Stimulated activated CD8-positive, alpha-beta memory T cell treated with anti-CD3 and anti-CD28 coated beads, Interleukin-15, amount 100 ng/mL, for 1 hour (primary cell): ENCODE measurements at places on chromosomes 7 and 10.

GRCh38 chr7:22255834-22256233 is 101.1 kb downstream of the RAPGEF5 start:
- no peak for DNase-seq

DNA sequence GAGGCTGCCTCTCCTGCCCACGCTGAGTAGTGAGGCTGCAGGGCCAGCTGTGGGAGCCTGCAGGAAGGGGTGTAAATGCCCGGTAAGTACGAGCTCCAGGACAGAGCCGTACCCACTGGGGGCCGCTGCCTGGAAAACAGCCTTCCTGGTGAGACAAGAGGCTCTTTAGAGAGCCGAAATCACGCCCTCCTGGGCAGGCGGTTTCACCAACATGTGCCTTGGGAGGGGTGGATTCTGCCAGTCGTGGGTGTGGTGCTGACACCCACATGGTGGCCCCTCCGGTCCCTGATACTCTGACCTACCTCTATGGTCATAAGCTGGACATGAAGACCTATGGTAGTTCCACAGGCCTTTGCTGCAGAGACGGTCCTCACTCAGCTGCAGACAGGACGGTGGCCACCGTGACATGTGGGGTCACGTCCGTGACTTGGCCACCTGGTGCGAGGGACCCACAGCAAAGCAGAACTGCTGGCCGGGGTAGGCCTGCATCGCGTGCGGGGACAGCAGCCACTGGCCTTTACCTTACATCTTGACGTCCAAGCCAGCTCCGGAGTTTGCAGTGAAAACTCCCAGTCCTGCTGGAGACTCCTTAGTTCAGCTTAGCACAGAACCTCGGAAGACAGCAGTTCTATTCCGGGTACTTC is 46.9 kb downstream of the PITRM1 start:
- DNase-seq = no peak

DNA sequence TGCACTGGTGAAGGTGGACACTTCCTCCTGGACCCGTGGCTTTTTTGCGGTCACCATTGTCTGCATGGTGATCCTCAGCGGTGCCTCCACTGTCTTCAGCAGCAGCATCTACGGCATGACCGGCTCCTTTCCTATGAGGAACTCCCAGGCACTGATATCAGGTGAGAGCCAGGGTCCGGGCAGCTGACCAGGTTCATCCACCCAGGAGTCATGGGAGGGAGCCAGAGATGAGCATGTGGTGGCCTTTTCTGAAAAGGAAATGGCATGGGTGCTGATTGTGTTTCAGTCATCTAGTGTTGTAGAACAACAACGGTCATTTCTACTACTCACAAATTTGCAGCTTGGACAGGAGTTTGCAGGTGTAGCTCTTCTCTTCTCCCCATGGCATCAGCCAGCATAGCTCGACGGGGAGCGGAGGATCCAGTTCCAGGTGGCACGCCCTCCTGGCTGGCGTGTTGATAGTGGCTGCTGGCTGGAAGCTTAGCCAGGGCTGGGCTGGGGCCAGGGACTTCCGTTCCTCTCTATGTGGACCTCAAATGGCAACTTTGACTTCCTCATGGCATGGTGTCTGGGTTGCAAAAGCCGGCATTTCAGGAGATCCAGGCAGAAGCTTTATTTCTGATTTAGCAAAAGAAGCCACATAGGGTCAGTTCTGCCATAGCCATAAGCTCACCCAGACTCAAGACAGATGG is 32.7 kb downstream of the SLC29A3 start:
- no peak for DNase-seq

DNA sequence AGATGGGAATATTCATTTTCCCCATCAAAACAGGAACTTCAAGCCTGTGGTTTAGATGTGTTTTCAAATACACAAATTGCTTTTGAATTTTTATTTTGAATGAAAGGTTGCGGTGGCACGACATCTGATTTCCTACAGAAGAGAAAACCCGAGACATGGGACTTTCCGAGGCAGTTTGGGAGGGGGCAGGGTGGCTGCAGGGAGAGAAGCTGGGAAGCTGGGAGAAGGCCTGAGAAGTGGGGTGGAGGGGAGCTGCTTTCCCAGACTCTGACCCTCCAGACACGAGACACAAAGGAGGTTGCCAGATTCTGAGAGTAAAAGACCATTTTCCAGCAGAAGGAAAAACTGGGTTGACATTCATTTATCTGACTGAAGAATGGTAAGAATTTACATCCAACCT is 19.6 kb downstream of the TMEM176A start:
- no peak for DNase-seq

DNA sequence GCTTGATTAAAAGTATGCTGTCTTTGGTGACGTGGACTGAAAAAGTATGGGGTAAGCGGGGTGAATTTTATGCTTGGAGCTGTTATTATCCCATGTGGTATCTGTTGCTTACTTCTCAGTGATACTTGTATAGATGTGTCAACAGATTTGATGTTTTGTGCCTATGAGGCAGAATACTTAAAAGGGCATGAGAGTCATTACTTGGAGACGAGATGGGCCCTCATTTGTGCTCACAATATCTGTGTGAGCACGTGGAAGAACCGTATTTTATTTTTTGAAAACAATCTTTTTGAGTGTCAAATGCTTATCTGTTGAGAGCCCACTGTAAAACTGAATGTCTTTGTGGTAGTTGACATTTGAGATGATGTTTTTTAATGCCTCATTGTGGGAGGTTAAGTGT is 281.9 kb downstream of the EXOC4 start:
- no peak for DNase-seq

GRCh38 chr7:144468990-144469732 is 65.7 kb upstream of the NOBOX start:
- no peak for DNase-seq

DNA sequence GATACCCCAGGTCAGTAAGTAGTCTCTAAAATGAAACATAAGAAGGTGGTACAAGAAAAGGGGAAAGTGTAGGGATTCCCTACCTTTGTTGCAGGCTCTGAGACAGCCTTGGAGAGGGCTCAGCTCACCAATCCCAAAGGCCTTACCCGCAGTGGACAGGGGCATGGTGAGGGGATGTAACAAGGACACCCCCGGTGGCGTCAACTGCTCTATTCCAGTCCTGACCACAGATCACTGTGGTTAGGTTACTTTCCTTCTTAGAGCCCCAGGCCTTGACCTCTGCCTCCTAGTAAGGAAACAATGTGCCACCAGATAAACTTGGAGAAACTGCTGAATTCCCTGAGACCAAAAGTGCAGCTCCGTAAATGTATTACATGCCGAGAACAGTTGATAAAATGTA is 17.5 kb downstream of the PLXNA4 start:
- DNase-seq = no peak

- DNase-seq = no peak
These were observed 545.1 kb downstream of the AUTS2 start for GRCh38 chr7:70143075-70144044.

GRCh38 chr7:151795168-151795811 is 81.6 kb downstream of the PRKAG2 start:
- no peak for DNase-seq

- no peak for DNase-seq
These were observed 34.1 kb upstream of the RTKN2 start for GRCh38 chr10:62302760-62303159.

DNA sequence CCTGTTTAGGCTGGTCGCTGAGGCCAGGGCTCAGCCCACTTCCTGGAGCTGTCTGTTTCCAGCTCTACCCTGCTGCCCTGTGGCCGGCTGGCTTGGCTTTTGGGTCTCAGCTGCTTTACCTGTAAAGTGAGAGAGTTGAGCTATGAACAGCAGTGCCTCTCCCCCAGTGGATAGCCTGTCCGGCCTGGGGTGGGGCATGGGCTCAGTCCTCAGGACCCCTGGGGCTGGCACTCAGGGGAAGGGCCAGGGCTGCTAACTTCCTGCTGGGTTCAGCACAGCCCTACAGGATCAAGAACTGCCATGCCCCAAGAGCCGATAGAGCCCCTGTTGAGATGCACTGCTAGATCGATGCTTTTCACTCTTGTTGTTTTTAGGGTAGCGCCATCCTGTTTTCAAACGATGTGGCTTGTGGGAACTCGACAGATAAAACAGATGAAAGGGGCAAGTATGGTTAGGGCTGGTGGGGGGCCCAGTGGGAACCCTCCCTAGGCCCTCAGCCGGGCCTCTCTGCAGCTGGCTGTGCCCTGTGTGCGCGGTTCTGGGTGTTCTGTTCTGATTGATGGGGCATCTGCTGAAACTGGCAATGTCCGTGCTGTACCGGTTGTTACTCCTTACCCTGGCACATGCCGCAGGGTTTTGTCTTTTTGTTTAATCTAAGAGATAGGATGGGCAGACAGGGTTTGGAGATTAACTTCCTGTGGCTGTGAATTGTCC is 10.0 kb upstream of the SFRP5 start:
- DNase-seq = no peak

DNA sequence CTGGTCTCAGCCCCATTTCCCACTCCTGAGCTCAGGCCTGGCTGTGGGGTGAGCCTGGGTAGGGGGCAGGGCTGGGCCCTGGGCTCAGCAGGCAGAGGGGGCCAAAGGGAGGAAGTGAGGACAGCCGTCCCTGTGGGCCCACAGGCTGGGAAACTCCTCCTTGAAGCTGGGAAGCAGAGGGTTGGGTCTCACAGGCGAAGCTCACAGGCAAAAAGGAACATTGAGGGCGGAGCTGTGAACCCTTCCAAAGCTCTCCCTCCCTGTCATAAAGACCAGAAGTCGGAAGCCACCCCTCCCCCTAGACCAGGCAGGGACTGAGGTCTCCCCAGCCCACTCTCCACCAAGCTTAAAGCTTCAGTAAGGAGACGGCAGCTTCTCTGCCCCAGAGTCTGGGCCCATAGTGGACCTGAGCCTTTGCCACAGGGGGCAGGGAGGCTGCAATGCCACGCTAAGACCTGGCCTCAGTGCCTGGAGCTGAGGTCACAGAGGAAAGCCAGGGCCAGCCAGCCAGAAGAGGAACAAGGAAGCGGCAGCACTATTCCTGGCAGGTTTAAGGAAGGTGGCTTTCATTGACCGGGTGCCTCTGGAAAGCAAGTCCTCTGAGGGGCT is 1.0 kb upstream of the KCP start:
- DNase-seq = no peak

GRCh38 chr10:97981816-97982215 is 48.6 kb downstream of the CRTAC1 start:
- DNase-seq = no peak

DNA sequence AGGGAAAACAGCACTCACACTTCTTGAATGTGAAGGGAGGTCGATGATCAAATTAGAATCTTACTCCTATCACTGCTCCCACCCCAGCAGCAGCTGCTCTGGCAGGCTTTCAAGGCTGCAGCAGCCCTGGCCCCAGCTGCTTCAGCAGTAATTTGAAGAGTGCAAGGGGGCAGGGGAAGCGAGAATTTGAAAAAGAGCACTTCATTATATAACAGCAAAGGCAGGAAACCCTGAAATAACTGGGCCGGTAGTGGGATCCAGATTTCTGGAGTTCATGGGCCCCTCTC is 44.9 kb downstream of the MYPN start:
- DNase-seq = no peak

DNA sequence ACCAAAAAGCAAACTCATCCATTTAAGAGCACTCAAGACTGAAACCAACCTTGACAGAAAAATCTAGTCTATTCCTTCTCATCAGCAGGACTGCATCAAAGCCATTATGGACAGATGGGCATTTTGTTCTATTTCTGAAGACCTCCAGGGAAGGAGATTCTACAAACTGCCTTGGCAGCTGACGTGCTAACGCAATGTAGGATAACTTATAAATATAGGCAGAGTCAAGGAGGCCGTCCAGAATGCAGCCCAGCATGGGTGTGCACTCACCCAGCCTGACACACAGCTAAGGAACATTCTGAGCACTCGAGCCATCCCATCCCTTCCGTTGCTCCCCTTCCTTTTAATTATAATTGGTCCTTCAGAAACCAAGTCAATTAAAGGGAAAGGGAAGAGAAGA is 25.3 kb upstream of the NEBL start:
- no peak for DNase-seq

DNA sequence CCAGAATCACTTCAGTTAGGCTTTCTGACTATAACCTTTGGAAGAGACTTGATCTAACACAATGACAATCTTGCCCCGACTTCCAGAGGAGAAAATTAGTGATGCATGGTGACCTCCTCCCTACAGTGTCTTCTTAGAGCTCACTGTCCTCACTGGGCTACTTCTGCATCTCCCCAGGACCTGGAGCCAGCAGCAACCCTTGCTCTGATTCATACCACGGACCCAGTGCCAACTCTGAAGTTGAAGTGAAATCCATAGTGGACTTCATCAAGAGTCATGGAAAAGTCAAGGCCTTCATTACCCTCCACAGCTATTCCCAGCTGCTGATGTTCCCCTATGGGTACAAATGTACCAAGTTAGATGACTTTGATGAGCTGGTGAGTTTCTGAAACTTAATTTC is 12.6 kb downstream of the CPA2 start:
- DNase-seq = no peak

GRCh38 chr10:44858017-44858371 is 53.1 kb upstream of the TMEM72 start:
- DNase-seq = no peak

DNA sequence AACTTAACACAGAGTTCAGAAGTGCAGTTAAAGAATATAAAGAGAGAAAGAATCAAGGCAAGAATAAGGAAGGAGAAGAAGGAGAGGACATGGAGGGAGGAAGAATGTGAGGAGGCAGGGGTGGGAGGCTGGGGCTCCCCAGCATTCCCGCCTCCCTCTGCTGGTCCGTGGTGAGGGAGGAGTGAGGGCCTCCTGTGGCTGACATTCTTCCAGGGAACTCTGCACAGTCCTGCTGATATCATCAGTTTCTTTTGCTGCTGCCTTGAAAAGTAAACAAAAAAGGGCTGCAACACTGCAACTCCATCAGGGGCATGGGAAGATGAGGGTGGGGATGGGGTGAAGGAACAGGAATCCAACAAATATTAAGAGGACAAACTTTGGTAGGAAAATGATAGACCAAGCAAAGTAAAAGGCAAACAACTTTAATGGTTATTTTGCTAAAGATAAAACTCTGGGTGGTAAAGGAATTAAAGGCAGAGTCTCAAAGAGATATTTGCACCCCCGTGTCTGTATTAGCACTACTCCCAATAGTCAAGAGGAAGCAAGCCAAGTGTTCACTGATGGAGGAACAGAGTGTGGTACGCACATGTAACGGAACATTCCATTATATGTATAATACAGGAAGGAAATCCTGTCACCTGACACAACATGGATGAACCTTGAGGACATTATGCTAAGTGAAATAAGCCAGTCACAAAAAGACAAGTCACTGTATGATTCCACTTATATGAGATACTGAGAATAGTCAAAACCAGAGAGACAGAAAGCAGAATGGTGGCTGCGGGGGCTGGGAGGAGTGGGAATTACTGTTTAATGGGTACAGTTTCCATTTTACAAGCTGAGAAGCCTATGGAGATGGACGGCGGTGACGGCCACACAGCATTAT is 8.0 kb upstream of the SPOCK2 start:
- DNase-seq = no peak

DNA sequence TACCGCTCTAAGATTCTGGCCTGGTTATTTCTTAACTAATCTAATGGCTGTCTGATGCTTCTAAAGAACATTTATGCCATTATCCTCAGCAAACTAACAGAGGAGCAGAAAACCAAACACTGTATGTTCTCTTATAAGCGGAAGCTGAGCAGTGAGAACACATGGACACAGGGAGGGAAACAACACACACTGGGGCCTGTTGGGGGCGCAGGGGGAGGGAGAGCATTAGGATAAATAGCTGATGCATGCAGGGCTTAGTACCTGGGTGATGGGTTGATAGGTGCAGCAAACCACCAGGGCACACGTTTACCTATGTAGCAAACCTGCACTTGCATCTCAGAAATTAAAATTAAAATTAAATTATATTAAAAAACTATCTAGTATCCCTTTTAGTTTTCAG is 853.5 kb downstream of the GATA3 start:
- DNase-seq = no peak
